ENCODE measurements at places on chromosomes 3 and 15. TPM values are rescaled to one million over a fixed set of nuclear protein-coding genes. Genes with fewer than 3 reads are reported as not detected.
A peak's percentile ranks its signal among the peaks of the same experiment; 100 is the strongest.

GRCh38 chr3:8967553-8967952, 4.3 kb upstream of the RAD18 start:
- DNase-seq, result no peak

Gene TGM5
- not detected for polyA plus RNA-seq

Gene TP63
- 1.4 TPM for polyA plus RNA-seq

DNA sequence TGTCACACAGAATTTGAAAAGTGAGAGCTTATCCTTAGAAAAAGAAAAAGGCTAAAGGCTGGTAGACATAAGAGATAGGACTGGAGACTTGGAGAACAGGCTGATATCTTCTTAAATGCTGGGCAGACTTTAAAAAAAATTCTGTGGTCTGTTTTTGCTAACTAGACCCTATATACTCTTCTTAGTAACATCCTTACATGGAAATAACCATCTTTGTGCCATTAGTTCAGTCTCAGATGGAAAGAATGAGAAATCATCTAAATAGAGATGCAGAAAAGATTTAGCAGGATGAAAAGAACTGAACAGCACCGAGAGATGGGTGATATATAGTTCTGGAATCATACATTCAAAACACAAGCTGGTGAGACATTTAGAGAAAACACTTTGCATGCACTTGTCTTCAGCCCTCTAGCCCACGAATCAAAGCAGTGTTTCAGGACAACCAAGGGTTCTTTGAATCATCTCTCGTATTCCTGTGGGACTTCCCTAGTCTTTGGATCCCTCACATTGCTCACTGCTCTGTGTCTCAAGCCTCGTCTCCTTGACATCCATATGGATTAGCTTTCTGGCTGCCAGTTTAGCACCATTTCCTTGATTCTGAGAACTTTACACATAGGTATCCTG, 93.0 kb upstream of the LYSMD4 start:
- DNase-seq, result no peak

DNA sequence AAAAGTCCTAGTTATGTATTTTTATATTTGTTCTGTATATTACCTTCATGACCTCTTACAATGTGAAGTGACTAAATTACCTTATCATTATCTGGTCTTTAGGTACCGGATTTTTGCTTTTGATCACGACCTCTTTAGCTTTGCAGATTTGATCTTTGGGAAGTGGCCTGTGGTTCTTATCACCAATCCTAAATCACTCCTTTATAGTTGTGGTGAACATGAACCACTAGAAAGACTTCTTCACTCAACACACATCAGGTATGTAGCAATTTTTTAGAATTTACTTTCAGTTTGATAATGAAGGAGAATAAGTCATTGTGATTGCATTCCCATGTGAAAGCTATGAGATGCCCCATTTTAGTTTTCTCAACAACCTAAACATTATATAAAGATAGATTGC, 18.3 kb downstream of the TMEM62 start:
- no peak for DNase-seq

GRCh38 chr3:34256021-34256420, 457.6 kb downstream of the PDCD6IP start:
- no peak for DNase-seq

Gene SLC22A14
- polyA plus RNA-seq, result 0.31 TPM

DNA sequence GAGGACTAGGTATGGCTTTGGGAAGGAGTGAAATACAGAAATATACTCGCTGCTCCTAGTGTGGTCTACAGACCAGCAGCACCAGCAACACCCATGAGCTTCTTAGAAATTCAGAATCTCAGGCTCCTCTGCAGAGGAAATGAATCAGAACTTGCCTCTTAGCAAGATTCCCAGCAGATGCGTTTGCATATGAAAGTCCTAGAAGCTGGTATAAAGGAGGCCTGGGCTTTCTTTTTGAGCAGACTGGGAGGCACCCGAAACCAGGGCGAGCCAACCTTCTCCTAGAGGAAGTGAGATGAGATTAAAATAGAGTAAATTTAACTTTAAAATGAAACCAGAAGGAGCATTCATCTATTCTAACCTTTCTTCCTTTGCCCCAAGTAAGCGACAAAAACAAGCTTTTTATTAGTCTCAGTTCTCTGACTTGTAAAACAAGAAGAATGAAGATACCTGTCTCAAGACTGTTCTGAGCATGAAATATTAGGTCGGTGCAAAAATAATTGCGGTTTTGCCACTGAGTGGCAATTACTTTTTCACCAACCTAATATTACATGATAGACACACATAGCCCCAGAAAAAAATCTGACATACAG, 140.0 kb downstream of the PDZRN3 start:
- no peak for DNase-seq

- peak; percentile 23 for DNase-seq
Measured at GRCh38 chr3:72996121-72996472, 514 bp upstream of the PPP4R2 start.

DNA sequence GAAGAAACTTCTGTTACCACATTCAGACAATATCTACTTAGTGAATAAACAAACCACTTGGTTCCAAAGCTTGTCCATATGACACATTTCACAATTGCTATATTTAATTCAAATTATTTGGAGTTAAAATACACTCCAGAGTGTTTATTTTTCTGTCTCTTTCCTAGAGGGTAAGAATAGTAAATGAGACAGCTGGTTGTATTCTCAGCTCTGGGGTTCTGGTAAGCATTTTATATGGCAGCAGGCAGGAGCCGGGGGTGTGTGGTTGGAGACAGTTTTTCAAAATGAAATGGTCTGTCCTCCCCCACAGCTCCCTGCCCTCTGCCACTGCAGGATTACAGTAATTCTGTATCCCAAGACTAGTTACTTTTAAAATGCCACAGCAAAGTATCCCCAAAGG, 10.9 kb upstream of the SEC61A1 start:
- DNase-seq, result no peak

Gene GP9
- 0.04 TPM for polyA plus RNA-seq

- no peak for DNase-seq
Measured at GRCh38 chr3:121431726-121432517, 113.9 kb downstream of the POLQ start.

DNA sequence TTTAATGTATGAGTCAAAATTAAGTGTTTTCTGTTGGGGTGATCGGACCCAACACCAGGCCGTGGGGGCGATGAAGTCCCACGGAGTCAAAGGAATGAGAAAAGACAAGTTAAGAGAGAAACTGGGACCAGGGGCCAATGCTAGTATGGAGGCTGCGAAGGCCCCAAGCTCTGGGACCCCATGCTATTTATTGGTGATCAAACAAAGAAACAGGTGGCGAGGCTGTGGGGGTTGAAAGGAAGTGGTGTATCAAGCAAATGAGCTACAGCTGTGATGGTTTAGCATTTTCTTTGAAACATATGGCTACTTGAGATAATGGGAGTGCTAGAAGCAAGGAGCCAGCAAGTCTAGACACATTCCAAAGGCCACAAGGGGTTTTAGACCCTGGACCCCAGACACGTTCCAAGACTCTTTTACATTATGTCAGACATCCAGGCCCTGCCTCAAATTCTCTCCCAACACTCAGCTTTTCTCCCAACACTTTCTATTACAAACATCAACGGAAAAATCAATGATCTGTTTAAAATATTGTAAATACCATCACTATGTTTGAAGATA, 56.0 kb upstream of the SNRPN start:
- no peak for DNase-seq

DNA sequence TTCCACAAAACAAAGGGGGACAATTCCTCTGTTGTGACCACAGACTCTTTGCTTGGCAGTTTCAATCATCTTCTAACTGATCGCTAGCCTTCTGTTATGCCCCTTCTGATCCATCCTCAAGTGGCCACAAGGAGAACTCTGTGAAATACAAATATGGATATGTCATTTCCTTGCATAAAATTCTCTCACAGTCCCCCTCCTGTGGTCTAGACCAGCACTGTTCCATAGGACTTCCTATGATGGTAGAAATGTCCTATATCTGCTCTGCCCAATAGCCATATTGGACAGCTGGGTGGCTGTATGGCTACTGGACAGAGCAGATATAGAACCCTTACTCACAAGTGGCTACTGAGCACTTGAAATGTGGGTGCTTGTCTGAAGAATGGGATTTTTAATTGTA, 25.9 kb upstream of the SNRK start:
- no peak for DNase-seq

Gene CACNA1D
- 0.05 TPM for polyA plus RNA-seq

DNA sequence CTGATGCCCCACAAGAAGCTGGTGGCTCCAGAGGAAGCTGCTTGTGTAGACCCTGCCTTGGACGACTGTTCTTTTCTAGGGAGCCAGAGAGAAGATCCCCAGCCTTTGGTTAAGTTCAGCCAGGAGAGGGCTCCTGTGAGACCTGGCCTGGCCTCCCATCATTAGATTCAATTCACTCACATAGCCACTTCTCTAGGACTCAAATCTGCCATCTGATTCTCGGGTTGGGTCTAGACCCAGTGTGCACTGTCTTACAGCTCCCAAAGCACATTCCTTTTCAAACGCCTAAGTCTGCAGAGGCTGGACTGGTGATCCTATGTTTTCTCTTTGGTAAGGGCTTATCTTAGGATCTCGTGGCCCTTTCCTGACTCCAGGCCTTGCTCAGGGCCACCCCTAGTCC, 81.7 kb upstream of the NPHP3 start:
- no peak for DNase-seq

DNA sequence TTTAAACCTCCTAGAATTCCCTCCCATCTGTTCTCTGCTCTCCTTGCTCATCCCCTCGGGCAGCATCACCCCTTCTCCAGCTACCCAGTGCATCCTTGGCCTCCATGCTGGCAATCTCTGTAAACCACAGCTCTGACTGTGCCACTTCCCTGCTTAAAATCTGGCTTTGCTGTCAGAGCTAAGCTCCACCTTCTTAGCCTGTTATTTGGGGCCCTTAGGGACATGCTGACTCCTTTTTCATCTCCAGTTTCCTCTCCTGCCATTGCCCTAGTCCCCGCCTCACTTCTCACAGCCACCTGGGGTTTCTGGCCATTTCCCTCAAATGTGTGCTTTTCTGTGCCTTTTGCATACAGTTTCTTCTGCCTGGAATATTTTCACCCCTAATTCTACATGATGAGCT, 5.7 kb downstream of the SLC6A20 start:
- DNase-seq, result no peak

- DNase-seq, result no peak
Measured at GRCh38 chr15:91192285-91192684, 92.2 kb downstream of the SV2B start.

DNA sequence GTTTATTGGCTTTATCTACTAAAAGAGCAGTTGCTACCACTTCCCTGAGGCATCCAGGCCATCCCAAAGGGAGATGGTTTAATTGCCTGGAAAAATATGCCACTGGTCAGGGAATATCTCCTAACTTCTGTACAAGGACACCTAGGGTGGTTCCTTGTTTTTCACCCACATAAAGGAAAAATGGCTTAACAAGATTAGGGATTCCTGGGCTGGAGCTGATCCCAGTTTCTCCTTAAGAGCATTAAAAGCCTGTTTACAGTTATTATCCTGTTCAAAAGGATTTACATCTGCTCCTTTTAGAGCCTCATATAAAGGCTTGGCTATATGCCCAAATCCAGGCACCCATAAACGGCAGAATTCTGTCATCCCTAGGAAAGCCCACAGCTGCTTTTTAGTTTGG, 70.2 kb upstream of the WNT7A start:
- DNase-seq, result no peak

- DNase-seq, result no peak
Measured at GRCh38 chr15:101804941-101805340, 1.6 kb downstream of the OR4F6 start.
